ENCODE measurements at places on chromosomes 12 and 14. TPM values are rescaled to one million over a fixed set of nuclear protein-coding genes. Genes with fewer than 3 reads are reported as not detected.
A peak's percentile ranks its signal among the peaks of the same experiment; 100 is the strongest.

DNA sequence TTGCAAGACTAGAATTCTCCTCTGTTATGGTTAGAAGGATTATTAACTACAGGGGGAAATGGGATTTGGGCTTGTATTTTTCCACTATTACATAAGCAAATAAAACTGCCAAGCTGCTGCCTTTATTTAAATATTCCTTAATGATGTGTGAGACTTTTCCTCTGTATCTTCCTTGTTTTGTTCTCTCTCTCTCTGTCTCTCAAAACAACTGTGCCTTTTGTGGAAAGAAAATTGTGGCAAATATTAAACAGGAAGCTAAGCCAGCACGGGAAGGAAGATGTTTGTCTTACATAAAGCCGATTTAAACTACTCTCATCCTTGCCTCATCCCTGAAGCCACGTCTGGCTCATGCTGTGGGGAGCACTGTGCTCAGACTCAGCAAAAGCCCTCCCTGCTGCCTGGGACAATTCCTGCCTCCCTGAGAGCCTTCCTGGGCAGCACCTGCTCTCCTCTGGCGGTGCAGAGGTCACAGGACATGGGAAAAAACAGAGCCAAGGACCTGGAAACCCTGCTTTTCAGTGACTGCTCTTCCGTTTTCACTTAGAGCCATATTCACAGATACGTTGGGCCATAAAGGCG lies 237.2 kb downstream of the SLC15A4 start:
- no peak for DNase-seq

DNA sequence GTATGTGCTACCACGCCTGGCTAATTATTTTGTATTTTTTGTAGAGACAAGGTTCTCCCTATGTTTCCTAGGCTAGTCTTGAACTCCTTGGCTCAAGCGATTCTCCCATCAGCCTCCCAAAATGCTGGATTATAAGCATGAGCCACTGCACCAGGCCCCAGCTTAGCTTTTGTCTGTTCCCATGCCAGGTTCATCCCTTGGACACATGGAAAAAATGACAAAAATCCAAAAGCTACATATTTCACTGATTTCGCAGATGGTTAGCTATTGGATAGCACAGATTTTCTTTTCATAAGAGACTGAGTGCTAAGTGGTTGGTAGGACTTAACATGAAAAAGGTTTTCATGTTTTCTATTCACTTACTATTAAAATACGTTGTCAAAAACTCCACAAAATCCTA lies 286.6 kb upstream of the KITLG start:
- no peak for DNase-seq

DNA sequence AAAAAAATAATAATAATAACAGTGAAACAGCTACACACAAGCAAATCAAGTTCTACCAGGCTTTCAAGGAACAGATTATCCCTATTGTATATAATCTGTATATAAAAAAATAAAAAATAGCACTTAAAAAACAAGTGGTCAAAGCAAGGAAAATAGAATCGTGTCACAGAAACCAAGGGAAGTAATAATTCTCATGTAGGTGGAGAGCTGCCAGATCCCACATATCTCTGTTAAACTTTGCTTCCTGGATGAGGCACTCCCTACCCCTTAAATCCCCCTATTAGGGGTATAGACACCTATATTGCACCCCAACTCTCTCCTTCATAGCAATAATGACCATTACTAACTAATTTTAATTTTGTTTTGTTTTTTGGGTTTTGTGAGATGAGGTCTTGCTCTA lies 4.4 kb upstream of the CD27 start:
- no peak for DNase-seq

- DNase-seq, result no peak
Measured at GRCh38 chr12:47766502-47767215, 6.4 kb upstream of the SLC48A1 start.

DNA sequence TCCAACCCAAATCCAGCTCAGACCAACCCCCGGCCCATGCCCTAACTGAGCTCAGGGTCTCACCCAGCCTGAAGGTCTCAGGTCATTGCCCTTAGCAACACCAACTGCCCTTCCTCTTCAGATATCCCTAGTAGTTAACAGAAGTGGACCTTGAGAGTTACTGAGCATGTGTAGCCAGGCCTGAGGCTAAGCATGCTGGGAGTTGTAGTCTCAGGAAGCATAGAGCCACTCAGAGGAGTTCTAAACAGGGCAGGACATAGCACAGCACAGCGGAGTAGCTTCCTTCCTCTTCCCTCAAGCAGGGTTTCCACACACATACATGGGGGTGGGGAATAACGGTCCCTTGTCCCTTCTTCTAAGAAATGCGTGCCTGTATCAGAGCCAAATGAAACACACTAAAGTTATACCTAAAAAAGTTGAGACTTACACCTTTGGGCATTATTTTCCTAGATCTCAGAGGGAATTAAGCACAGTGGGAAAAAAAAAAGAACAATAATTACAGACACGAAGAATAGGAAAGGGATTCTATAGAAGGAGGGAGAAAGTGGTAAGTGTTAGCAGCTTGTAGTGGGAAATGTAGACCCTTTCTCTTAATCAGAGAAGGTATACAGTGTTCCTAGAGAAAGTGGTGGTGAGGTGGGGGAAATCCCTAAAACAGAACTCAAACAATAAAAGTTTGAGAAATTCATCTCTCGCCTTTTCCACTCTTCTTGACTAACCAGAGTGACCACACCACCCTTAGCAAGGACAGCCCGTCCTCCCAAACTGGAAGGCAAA lies 4.4 kb downstream of the KMT2D start:
- DNase-seq, result peak; percentile 87

ACVRL1 gene
- total RNA-seq, result 404 TPM

DBX2 gene
- not detected for total RNA-seq

PMCH gene
- 1.8 TPM for total RNA-seq

PZP gene
- 0.88 TPM for total RNA-seq

Data from endothelial cell of umbilical vein (primary cell).